ENCODE measurements at places on chromosomes 13 and 19.

DNA sequence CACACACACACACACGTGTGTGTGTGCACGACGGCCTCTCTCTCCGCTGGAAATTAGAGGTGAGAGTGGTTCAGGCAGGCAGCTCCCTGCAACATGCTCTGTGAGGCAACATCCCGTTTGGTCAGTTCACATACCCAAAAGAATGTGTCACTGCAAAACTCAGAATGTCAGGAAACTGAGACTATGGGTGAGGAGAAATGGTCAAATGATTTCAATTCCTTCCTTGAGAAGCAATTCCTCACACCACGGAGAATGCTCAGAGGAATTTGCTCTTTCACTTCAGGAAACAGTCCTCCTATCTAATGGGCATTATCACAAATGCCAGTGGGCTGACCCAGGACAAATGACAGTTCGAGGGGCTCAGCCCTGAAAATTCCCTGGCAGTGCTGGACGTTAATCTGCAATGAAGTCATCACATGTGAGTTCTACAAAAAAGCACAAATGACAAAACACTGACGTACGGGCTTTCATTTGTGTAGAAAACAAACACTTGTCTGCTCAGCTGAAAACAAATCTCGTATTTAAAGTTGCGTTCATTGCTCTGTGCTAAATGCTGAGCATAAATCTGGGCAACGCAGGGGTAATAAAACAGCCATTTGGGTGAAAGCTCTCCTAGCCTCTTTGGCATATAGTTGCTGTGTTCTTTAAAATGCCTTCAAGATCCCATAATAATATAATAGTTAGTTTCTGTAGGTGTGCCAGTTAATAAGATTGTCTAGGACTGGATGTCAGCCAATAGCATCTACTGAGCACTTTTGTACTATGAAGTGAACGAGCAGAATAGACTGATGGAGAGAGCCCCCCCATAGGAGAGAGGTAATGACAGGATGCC is 18.6 kb upstream of the LATS2 start:
- DNase-seq = no peak

- no peak for DNase-seq
These were observed 741 bp downstream of the PLEKHF1 start for GRCh38 chr19:29665826-29666577.

- DNase-seq = no peak
These were observed 527.6 kb upstream of the KLF12 start for GRCh38 chr13:74661851-74662250.

DNA sequence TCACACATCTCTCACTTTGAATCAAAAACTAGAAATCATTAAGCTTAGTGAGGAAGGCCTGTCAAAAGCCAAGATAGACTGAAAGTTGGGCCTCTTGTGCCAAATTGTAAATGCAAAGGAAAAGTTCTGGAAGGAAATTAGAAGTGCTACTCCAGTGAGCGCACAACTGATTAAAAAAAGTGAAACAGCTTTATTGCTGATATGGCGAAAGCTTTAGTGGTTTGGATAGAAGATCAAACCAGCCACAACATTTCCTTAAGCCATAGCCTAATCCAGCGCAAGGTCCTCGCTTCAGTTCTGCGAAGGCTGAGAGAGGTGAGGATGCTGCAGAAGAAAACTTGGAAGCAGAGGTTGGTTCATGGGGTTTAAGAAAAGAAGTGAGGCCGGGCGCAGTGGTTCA is 7.6 kb downstream of the PCCA start:
- DNase-seq = no peak

GRCh38 chr13:91659256-91660075 is 261.0 kb downstream of the GPC5 start:
- no peak for DNase-seq

Measured in CD4-positive, alpha-beta T cell treated with Interferon gamma for 1 hour (primary cell).